ENCODE measurements at places on chromosomes 6 and 20.

GRCh38 chr6:34352305-34352937 is 40.0 kb downstream of the NUDT3 start:
- DNase-seq, result no peak

DNA sequence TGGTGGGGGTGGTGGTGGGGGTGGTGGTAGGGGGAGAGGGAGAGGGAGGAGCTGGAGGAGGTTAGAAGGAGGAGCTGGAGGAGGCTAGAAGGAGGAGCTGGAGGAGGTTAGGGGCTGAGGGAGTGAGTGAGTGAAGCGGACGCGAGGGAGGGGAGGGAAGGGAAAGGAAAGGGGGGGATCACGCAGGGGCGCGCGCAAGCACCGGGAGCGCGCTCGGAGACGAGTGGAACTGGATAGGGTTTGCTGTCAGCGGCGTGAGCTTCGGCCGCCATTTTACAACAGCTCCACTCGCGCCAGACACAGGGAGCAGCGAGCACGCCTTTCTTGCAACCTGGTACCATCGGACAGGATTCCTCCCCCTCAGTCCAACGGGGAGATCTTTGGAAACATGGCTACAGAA is 90.5 kb upstream of the FERMT1 start:
- no peak for DNase-seq

GRCh38 chr6:29927275-29927569 is 15.1 kb upstream of the HLA-A start:
- no peak for DNase-seq

DNA sequence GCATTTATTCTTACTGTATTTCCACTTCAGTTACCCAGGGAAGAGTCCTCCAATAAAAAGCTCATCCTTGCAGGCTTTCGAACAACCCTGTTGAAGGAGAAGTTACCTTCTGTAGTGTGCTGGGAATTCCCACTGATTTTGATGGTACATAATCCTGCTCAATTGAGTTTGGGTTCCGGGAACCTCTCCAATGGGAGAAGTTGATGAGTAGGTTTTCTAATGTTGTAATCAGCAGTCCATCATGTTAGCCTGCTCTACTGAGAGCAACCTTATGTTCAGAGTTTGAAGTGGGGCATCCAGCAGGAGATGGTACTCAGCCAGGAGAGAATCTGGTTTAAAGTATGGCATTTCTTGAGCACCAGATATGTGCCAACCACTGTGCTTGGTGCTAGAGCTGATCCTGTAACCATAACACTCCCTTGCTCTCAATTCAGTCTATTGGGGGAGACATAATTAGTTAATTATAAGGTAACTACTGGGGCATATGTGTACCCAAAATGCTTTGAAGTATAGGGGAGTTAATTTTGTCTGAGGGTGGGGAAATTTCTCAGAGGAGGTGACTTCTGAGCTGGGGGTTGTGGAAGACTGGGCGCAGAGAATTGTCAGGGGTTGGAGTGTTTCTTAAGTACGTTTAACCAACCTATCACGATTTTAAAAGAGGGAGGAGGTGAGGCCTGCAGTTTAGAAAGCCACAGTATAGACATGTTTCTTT is 2.1 kb downstream of the TOP1 start:
- DNase-seq, result no peak

DNA sequence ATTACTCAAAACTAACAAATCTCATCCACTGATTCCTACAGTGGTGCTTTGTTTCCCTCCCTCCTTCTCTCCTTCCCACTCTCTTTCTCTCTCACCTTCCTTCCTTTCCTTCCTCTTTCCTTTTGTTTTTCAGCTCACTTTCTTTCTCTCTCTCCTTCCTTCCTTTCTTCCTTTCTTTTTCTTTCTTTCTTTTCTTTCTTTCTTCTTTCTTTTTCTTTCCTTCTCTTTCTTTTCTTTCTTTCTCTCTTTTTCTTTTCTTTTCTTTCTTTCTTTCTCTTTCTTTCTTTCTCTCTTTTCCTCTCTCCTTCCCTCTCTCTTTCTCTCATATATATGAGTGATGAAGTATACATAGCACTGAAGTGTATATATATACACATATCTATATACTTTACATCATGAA is 241.4 kb downstream of the CENPW start:
- no peak for DNase-seq
